ENCODE measurements at places on chromosomes 2 and 18.

GRCh38 chr2:230794497-230794896 is 70.2 kb upstream of the ITM2C start:
- DNase-seq = no peak

DNA sequence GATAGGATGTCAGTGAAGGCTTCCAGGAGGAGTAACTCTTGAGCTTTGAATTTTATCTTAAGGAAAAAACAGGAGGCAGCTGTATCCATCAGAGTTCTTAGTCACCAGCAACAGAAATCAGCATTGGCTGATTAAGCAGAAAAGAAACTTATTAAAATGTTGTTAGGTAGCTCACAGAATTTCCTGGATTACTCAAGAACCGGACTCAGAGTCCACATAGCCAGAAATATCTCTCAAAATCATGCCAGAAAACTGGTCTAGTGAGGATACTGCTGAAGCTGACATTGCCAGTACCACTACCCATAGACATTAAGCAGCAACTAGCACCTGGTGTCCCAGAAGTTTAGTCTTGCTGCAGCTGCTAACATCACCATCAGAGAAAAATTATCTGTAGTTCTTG is 10.1 kb upstream of the AFTPH start:
- no peak for DNase-seq

DNA sequence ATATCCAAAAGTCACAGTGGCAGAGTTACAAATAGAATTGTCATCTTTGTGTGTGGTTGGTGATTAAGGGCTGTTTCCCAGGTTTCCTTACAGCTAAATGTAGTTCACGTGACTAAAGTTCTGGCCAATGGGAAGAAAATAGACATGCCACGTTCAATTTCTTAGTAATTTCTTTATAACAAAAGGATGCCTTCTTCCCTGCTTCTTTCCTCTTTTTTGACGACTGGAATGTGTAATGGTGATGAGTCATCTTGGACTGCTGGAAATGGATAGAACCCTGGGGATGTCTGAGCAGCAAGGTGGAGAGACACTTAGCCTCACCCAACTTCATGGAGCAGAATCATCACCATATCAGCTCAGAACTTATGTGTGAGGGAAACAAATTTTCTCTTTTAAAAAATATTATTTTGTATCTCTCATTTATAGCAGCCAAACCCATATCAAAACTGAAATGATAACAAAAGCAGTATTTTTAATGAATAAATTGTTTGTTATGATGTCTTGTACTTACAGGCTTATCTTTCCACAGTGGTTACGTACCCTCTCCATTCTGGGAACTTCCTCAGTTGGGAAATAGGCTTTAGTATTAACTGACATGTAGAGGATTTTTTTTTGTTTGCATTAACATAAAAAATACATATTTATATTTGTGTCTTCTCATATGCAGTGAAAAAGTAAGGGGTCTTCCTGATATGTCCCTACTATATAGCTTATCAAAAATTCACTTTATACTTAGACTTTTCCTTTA is 91.1 kb upstream of the CDH2 start:
- DNase-seq = no peak

GRCh38 chr2:41414486-41415230 is 633.2 kb upstream of the PKDCC start:
- DNase-seq = peak; percentile 1

GRCh38 chr18:31274931-31275330 is 43.0 kb upstream of the DSG1 start:
- no peak for DNase-seq

All from GM18507 (cell line).